ENCODE measurements at places on chromosomes 16 and 17. TPM values are rescaled to one million over a fixed set of nuclear protein-coding genes. Genes with fewer than 3 reads are reported as not detected.

The HSD17B1 gene
- total RNA-seq: 0.34 TPM

The AANAT gene
- not detected for total RNA-seq

The CCDC92B gene
- total RNA-seq: 0.07 TPM

The SMIM22 gene
- not detected for total RNA-seq

The TSPOAP1 gene
- 77.0 TPM for total RNA-seq

The RUNDC3A gene
- total RNA-seq: 0.64 TPM

The TNFRSF17 gene
- not detected for total RNA-seq

The ITGAX gene
- total RNA-seq: 142 TPM

The NPIPA3 gene
- 4.0 TPM for total RNA-seq

The PHB1 gene
- total RNA-seq: 197 TPM
